Stimulated activated CD8-positive, alpha-beta memory T cell treated with anti-CD3 and anti-CD28 coated beads, Interleukin-4, amount 100 ng/mL, for 4 hours (primary cell): ENCODE measurements at places on chromosomes 6 and 20.
A peak's percentile ranks its signal among the peaks of the same experiment; 100 is the strongest.

DNA sequence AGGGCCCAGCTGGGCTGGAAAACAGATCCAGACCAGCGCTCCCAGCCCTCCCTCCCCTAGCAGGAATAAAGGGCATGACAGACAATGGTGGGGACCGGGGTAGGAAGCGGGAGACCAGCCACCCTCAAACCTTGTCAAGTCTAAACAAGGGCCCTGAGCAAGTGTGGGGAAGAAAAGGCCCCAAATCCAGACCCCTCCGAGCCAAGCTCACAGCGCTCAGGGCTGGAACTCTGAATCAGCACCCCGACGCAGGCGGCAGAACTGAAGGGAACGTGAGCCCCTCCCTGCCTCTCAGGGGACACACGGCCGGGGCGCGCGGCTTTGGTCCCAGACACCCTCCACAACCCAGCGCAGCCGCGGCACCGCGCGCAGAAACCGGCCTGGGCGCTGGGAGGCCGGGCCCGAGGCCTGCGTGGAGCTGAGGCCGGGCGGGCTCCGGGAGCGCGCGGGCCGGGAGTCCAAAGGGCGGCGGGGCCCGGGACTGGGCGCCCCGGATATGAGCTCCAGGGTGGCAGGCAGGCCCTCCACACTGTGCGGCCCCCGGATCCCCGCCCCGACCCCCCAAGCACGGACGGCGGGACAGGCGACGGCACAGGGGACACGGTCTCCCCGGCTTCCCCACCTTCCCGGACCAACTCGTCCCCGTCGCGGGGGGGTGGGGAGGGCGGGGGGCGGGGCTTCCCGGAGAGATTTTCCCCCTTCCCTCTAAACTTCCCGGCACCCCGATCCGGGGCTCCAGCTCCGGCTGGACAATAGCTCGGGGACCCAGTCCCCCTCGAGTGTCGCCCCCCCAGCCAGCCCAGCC lies 641 bp downstream of the TEAD3 start:
- no peak for DNase-seq

- DNase-seq, result no peak
Measured at GRCh38 chr6:157193443-157193996, 129.8 kb downstream of the TMEM242 start.

DNA sequence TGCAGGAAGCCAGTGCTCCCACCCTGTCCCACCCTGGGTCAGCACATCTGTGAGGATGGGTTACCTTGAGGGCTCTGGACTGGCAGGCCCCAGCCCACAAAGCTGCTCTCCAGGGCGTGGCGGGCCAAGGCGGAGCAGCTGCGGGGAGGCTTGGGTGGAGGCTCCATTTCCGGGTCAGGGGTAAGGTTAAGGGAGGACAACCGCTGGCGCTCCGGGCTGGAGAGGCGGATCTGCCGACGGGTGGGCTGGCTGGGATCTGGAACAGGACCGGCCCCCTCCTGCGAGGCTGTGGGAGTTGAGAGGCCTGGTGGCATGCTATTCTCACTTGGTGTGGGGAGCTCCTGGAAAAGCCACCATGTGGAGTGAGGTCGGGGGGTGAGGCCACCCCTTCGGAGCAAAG lies 5.5 kb downstream of the SMPD2 start:
- no peak for DNase-seq

DNA sequence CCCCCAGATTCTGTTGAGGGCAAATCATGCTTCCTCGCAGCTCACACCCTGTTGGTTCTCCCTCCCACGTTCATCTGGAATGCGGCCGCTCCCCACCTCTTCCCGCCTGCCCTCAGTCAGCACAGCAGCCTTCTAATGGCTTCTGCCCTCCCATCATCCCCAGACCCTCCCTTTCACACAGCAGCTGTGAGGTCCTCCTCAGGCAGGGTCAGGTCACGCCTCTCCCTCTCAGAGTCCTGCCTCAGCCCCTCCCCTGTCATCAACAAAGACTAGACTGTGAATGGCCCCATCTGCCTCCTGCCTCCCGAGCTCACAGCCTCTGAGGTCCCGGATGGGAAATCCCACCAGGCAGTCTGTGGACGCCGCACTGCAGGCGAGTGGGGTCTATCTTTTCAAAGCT lies 7.9 kb upstream of the BHLHE23 start:
- DNase-seq, result no peak

- DNase-seq, result no peak
Measured at GRCh38 chr6:160226118-160226591, 32.5 kb downstream of the SLC22A2 start.

- DNase-seq, result no peak
Measured at GRCh38 chr6:140178520-140178919, 804.1 kb upstream of the CITED2 start.

DNA sequence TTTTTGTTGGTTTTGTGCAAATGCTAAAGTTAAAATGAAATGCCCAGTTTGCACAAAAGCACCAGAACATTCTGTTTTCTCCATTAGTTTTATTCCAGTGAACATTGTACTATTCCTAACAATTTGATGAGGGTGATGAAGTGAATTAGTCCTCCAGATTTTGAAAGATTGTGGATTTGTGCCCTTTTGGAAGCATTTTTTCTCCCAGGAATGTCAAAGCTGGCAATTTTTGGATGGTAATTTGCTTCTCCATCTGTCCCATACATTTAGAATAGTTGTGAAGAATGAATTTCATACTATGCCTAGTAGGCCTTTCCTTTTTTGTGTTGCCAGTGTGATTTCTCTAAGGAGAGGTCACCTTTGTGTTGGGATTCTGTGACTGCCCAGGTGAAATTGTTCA lies 797.2 kb downstream of the BCKDHB start:
- DNase-seq, result no peak

DNA sequence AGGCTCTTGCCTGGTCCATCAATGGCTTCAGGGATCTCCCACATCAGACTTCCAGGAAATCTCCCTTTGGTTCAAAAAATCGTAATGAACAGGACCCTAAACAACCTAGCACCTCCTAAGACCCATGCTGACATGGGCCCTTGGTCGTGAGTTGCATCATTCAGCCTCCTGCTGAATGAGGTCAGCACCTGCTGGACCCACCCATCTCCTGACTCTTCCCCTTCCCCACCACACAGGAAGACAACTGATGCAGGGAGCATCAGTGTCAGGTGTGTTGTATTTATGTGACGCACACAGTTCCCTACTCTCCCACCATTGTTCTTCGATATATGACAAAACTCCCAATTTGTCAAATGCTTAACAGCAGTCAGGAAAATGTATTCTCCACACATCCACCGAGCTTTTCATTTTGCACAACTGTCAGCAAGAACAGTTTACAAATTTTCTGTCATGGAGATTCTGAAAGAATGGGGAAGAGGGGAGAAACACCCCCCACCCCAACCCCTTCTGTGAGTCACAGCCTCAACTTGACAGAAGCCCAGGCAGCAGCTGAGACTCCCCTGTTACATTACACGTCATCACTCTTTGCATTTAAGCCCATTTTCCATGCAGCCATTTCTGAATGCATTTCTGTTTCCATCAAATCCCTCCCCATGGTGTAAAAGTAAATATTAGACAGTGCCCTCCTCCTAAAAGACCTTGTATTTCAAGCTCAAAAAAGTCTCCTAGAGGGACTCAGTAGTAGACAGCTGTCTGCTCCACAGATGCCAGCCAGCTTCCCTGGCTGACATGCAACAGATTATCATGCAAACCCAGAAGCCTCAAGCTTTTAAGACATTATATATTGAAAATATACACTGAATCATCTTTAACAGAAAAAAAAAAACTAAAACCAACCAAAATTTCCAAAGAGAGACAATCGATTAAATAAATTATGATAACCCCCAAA lies 577.5 kb downstream of the PTPRT start:
- DNase-seq, result no peak

GRCh38 chr6:87705070-87705691 lies 3.1 kb upstream of the AKIRIN2 start:
- DNase-seq, result no peak

DNA sequence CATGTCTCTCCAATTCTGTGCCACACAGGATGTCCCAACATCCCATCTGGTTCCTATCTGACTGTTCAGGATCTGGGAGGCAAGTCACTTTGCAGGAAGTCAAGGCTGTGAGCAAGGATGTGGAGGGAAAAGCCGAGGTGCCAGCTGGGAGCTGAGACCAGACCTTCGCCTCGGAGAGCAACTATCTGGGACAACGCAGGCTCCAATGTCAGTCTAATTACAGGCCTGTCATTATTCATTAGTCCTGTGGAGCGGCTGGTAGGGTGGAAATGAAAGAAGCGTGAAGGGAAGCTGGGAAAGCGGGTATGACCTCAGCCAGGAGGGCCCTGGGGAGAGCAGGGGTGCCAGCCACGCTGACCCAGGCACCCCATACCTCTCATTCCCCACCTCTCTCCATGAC lies 147.3 kb downstream of the UNC5CL start:
- DNase-seq, result no peak

- DNase-seq, result no peak
Measured at GRCh38 chr6:90098001-90098531, 198.6 kb downstream of the BACH2 start.

DNA sequence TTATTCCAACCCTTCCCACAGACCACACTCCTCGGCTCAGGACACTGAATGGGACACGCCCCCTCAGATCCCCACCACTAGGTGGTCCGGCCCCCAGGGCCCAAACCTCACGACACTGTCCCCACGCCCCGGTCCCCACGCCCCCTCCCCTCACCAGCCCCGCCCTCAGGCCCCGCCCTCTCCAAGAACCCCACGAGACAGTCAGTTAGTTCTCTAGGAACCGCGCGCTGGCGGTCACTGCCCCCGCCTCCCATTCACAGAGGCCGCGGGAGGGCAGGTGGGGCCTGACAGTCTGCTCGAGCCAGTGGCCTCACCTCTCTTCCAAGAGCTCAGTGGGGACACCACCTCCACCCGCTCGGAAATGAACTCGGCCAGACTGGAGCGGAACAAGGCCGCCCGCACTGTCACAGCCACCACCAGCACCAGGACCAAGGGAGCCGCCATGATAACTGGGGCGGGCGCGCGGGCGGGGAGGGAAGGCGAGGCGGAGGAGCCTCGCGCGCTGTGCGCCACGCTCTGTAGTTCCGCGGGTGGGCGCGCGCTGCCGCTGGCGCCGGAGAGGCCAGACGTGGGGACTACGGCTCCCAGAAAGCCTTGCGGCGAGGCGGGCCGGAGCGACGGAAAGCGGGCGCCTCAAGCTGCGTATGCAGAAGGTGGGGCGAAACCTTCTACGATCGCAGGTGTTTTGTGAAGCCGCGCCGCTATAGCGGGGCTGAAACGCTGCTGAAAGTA lies at the start of gene PIGU:
PIGU (minus strand) TSS at position 451 of the 732 bp plus-strand sequence; CDS start at position 444, 7 bp downstream.
- DNase-seq, result peak; percentile 86

DNA sequence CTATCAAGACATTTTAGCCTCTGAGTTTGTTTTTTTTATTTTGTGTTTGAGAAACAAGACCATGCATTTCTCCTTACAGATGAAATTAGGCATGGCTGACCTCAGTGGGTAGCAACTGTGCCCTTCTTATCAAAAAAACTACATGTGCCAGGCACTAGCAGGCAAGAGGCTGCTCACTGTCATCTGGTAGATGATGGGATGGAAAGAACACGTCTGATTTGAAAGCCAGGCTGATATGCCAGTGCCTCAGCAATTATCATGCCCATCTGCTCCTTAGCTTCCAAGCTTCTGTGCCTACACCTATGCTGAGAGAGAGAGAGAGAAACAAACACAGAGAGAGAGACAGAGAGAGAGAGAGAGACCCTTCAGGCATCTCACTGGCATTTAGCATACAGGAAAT lies 149.9 kb downstream of the C6orf118 start:
- DNase-seq, result no peak

DNA sequence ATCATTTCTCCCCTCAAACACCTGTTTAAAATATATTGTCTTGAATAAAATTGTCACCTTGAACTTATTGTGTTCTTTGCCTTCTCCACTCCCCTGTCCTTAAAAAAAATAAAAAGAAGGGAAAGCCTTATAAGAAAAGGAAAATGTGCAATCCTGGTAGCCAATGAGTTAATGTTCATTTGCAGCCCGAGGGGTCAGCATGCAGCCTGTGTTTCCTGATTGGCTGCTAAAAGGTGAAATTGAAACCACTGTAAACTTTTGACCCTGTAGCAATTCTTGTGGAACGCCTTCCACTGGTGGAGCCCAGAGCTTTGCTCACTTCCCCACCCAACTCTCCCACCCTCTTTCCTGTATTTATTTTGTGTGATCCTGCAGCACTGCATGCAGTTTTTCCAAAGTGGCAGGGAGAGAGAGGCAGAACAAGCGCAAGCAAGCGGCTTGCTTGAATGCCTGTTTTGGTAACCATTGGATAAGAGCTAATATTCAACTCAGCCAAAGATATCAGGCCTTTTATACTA lies 74.9 kb downstream of the NCOA3 start:
- no peak for DNase-seq

DNA sequence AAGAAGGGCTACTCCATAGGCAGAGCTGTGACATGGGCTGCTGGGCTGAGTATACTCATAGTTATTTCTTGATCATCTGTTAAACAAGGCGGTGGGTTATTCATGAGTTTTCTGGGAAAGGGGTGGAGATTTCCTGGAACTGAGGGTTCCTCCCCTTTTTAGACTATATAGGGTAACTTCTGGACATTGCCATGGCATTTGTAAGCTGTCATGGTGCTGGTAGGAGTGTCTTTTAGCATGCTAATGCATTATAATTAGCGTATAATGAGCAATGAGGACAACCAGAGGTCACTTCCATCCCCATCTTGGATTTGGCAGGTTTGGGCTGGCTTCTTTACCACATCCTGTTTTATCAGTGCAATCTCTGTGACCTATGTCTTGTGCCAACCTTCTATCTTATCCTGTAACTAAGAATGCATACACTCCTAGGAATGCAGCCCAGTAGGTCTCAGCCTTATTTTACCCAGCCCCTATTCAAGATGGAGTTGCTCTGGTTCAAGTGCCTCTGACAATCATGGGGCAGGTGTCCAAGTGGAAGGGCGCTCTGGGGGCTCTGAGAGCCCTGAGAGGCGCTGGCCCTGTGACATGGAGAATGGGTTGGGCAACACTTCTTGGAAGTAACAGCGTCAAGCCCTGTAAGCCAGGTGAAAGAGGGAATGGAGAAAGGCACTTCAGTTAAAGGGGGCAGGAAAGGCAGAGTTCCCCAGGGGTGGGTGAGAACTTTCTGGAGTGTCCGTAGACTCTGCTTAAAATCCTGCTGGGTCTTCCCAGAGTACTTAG lies 354.2 kb upstream of the SULF2 start:
- no peak for DNase-seq

DNA sequence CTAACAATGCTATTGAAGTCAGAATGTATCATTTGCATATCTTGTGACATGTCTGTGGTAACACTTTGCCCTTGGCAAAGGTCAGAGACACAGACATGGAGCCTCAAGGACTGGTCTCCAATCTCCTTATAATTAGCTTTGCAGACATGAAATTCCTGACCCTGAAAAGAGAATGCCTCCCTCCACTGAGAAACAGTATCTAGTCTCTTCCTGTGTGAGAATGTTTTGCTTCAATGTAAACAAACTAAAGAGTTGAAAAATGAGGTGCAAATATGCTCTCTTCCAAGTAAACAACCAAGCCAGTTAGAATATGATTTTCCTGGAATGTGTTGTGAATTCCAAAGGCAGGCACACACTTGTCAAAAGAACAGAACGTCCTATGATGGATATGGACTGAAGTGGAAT lies 407.1 kb upstream of the MARCKS start:
- no peak for DNase-seq

- no peak for DNase-seq
Measured at GRCh38 chr6:7902221-7902620, 8.4 kb downstream of the TXNDC5 start.

GRCh38 chr6:97059473-97059872 lies 134.9 kb downstream of the KLHL32 start:
- no peak for DNase-seq

GRCh38 chr6:41707565-41708200 lies 27.7 kb downstream of the TFEB start:
- no peak for DNase-seq

GRCh38 chr6:151842816-151843215 lies 35.3 kb downstream of the ESR1 start:
- DNase-seq, result no peak

- DNase-seq, result no peak
Measured at GRCh38 chr20:5267092-5267491, 49.7 kb downstream of the PROKR2 start.

GRCh38 chr6:39061182-39061581 lies 12.6 kb downstream of the GLP1R start:
- DNase-seq, result no peak
